ENCODE measurements at places on chromosomes 1 and 21.
A peak's percentile ranks its signal among the peaks of the same experiment; 100 is the strongest.

DNA sequence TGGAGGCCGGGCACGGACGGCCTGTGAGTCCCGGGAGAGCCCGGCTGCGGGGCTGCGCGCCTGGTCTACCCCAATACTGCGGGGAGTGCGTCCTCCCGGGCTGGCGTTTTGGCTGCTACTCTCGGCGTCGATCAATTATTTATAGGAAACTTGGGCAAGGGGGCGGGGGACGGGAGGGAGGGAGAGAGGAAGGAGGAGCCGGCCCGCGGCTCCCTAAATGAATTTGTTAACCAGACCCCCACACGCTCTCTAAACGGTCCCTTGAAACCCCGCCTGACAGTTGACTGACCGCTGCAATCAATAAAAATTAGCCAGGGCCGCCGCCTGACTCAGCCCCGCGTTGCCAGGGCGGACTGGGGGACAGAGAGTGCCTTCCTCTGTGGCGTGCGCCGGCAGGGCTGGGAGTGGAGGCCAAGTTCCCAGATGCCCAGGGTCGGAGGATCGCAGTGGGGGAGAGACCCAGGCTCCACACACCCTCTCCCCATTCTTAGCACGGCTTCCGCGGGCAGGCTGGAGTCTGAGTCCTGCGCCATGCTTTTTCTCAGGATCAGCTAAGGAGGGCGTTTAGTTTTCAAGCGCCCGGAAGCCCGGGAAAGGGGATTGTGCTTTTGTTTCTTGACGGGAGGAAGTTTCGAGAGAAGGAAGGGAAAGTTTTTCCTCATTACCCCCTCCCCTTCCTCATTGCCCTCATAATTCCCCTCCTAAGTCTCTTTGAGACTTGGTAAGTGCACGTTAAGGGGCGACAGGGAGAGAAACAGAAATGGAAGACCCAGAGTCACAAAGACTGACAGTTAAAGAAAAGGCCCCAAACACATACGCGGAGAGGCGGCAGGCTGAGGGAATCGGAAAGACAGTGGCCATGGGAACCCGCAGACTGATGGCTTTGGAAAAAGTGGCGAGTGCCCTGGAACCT lies 6.2 kb downstream of the PAX7 start:
- DNase-seq, result no peak

DNA sequence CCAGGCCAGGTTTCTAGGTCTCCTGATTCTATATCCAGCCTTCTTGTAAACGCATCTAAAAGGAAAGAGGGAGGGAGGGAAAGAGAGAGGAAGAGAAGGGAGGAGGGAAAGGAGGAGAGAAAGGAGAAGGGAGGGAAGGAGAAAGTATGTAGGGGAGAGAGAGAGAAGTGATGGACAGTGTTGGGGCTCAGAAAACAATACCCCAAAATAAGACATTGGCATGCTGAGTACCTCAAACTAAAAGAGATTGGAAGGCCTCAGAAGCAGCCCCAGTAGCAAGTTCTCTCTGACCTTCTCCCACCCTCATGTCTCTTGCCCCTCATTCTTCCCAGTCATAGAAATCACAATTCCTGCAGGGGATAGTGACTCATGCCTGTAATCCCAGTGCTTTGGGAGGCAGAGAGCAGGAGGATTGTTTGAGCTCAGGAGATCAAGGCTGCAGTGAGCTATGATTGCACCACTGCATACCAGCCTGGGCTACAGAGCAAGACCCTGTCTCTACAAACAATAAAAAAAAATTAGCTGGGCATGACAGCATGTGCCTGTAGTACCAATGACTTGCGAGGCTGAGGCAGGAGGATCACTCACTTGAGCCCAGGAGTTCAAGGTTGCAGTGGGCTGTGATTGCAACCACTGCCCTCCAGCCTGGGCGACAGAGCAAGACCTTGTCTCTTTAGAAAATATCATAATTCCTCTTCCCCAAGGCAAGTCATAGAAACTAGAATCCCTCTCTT lies 51.2 kb downstream of the DNTTIP2 start:
- no peak for DNase-seq

DNA sequence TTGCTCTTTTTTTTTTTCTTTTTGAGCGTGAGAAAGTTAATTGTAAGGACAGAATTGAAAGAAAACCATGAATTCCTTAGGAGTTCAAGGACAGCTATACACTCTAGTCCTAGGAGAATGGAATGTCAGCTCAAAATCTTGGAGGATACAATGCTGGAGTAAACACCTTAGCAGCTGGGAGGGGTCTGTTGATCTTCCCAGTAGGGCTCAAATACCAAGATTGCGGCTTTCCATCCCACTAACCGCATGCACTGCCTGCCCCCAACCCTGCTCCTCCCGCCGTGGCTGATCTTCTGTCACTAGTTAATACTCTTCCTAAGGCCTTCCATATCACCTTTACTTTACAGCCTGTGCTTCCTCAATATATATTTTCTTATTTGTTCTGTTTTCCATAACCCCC lies 2.6 kb upstream of the PDC start:
- no peak for DNase-seq

GRCh38 chr1:27658951-27659496 lies 13.0 kb downstream of the IFI6 start:
- DNase-seq, result no peak

DNA sequence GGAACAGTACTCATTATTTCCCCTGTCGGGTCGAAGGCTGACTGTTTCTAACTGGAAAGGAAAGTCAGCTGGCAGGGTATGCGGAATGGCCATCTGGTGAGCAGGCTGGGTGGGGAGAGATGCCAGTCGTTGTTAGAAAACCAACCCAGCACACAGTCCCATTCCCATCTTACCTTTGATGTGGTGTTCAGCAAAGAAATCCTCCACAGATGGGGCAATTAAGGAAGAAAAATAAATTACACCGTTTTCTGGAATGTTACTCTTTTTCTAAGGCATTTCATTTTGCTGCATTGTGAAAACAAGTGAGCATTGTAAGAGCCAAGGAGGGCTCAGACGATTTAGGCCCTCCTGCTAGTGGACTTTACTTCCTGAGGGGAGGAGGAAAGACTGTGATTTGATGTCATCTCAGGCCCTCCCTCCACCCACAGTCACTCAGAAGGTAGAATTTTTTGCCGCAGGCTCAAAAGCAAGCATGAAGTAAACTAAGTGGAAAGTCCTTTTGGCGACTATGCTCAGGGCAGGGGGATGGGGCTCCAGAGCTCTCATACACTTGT lies at the start of gene SLC16A4:
Gene SLC16A4, minus strand, starts transcription at position 335 of the 554 bp plus-strand sequence. CDS start 1,703 bp downstream, outside the sequence.
- no peak for DNase-seq

DNA sequence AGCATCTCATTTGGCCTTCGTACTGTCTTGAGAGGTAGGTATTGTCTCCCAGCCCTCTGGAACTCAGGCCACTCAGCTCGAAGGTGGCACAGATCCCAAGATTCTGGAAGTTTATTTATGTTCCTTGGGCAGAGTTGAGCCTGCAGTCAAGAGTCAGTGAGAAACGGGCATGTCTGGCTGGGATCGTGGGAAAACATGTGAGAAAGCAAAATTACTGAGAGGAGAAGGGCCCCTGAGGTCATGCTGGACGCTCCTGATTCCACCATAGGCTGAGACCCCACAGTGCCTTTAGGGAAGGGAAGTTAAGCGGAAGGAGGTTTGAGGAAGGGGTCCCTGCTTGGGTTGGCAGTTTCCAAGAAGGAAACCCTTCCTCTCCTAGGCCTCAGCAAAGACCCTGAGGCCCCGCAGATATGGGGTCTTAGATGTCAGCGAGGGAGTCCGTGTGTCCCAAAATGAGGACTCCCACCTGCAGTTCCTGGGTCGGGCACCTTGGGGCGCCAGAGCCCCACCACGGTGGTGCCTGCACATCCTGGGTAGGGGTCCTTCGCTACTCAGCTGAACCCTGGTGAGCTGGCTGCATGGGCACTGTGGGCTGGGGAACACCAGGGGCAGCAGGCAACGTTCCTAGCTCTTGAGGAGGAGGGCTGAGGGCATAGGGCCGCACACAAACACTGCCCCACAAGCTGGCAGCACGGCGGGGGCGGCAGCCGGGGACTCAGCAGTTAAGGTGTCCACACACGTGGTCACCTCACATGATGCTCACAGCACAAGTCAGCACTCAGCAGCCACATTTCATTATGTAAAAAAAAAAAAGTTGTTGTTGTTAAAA lies 12.3 kb upstream of the SEMA4A start:
- peak; percentile 64 for DNase-seq

DNA sequence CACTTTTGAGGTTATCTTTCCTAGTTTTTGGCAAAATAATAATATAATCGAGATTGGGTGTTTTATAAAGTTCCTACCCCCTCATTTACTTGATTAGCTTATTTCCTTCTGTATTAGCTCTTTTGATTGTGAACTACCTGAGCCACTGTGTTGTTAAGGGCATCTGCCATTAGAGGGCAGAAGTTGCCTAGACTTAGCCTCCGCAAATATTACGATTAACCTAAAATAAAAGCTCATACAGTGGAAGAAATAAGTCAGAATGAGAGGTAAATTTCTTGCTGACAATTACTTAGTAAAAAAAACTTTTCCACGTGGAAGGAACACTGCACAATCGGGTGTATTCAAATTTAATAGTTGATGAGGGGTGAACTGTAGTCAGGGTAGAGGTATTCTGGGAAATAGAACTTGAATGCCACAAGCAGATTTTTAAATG lies 2.3 kb downstream of the H3-3A start:
- no peak for DNase-seq

- DNase-seq, result no peak
Measured at GRCh38 chr1:210132582-210132981, 100.0 kb upstream of the SERTAD4 start.

DNA sequence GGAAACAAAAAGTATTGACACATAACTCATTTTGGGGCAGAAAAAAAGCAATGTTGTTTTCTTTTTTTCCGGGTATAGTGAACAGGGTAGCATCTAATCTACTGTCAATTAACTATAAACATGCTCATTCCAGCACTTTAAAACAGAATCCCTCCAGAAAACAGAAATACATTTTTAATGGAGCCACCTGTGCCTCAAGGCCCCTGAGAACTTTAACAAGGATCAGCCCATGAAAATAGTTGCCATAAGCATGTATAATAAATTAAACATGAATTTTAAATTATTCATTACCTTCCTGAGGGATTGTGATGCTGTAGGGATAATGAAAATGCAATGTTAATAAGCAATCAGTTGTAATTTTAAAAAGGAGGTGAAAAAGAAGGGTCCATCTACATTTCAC lies 101.4 kb upstream of the IVNS1ABP start:
- DNase-seq, result no peak

DNA sequence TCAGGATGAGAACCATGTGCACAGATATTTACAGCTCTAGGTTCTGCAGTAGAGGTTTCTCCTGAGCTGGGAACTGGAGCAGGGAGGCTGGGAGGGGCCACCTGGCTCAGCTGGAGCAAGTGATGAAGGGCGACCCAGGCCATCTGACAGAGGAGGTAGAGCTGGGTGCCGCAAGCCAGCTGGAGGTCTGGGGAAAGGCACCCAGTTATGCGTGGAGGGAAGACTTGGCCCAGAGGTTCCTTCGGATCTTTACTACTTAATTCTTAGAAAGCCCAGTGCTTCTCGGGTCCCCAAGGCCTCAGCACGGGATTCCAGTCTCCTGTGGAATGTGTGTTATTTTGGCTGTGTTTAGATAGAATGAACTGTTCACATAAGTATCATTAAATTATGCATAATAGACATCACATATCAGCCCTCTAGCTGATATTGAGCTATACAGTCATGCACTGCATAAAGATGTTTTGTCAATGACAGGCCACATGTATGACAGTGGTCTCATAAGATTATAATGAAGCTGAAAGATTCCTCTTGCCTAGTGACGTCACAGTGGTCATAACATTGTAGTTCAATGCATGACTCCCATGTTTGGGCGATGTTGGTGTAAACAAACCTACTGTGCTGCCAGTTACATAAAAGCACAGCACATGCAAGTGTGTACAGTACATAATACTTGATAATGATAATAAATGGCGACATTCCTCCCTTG lies 245.1 kb downstream of the RHOU start:
- DNase-seq, result peak; percentile 22

DNA sequence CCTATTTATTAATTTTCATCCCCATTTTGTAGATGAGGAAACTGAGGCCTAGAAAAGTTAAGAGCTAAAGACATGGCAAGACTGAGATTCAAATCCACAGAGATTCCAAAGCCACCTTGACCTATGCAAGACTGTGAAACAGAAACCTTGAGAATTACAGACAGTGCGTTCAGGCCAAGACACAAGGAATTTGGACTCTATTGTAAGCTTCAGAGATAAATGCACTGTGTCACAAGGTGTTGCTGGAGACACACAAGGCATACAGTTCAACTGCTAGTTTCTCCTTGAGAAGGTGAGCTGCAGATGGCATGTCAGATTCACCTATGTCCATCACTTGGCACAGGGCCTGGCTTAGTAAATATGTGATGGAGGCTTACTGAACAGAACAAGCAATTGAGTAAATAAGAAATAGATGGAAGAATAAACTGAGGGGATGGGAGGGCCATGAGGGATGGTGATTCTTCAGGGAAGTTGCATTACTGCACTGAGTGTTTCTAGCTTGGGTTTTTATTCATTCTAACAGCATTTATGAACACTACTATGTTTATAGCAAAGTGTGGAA lies 215.0 kb downstream of the DAB1 start:
- DNase-seq, result no peak

GRCh38 chr1:155210314-155211104 lies 2.0 kb downstream of the MTX1 start:
- DNase-seq, result no peak

- DNase-seq, result no peak
Measured at GRCh38 chr1:227218870-227219573, 99.3 kb downstream of the CDC42BPA start.

DNA sequence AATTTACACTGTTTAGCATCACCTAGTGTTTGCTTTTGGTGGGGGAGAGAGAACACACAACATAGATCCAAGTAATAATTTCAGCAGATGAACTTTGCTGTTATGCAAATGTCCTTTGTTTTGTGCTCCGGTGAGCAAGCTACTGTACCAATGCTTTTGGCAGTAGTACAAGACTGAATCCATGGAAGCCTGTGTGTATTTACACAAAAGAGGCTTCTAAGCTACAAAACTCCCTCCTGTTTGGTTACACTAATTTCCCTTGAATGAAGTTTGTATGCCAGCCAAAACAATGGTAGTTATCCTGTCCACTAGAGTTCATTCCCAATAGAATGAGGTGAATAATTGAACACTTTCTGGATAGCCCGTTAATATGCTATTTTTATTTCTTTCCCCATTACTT lies 320.5 kb downstream of the KCTD3 start:
- no peak for DNase-seq

DNA sequence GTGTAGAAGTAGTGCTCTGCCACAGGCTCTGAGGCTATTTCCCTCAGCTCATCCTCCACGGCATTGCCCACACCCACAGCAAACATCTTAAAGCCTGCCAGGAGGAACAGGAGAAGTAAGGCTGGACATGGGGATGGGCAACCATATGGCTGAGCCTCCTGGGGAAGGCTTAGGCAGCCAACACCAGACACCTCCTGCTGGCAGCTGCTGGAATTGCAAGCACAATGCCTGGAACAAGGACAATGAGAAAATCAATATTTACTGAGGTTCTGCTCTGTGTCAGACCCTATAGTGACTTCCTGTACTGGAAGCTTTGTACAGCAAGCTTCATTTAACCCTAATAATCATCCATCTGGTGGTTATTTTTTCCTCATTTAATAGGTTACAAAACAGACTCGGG lies 8.2 kb downstream of the MATN1 start:
- DNase-seq, result no peak

DNA sequence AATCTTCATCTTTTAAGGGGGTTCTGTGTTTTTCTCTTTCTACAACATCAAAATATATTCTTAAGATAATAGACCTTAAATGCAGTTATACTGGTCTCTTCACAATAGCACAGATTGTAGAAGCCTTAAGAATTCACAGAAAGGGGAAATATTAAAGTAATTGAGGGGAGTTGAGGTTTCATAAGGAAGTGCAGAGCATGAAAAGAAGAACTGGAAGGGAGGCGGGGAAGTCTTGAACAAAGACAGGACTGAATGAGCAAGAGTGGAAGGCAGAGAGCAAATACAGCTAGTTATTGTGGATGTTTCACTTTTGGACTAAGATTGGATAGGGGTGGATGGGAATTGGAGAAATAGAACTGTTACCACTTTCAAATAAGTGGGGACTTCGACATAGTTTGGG lies 67.7 kb downstream of the PTGER3 start:
- DNase-seq, result no peak

All from liver (tissue), 10 donors.